GM23338 (cell line): ENCODE measurements at places on chromosomes 2 and 18. TPM values are rescaled to one million over a fixed set of nuclear protein-coding genes. Genes with fewer than 3 reads are reported as not detected.

IL36B gene
- total RNA-seq, result not detected in 2 replicates

DNA sequence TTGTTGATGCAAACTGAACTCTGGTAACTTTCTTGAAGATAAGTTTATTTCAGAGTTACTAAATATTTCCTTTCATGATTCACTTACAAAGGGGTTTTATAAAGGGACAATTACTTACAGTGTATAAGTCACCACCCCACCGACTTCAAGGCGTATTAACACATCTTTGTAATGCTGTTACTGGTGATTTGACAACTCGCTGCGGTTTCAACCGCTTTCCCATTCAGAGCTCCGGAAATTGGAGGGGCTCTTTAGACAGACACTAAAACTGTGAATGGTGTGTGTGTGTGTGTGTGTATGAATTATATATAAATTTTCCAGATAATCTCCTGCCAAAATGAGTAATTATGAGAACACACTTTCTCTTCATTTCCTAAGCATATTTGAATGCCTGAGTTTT, 4.9 kb downstream of the TM4SF20 start:
- H3K36me3 ChIP-seq, result no peaks in the 10 kb centered on the region
- H3K4me1 ChIP-seq, result peaks cover 9% of the 10 kb centered on the region
- no peak overlapping the region for H3K27ac ChIP-seq
- no peak for DNase-seq
- no peaks in the 10 kb centered on the region for H3K27me3 ChIP-seq
- H3K4me3 ChIP-seq, result no peak overlapping the region

DNA sequence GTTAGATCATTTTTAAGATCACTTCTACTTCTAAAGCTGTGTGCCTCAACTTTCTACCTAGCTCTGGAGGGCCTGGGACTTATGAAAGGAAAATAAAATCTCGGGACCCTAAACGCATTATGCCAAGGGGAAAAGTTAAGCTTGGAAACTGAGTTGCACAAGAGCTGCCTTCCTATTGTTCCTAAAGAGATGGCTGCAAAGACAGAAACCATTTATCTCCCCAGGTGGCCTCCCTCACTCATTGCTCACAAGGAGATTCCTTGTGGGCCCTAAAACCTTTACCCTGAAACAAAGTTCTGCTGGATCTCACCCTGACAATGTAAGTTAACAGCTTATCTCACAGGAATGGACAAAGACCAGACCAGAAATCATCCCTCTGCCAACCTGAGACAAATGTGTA, 26.8 kb downstream of the TUBB6 start:
- peak overlapping the region; percentile 90 for H3K27ac ChIP-seq
- H3K36me3 ChIP-seq, result peaks cover under 1% of the 10 kb centered on the region; the same call in 1 of the 2 replicates
- peaks cover 49% of the 10 kb centered on the region for H3K4me1 ChIP-seq
- peak; percentile 51 for DNase-seq

DNA sequence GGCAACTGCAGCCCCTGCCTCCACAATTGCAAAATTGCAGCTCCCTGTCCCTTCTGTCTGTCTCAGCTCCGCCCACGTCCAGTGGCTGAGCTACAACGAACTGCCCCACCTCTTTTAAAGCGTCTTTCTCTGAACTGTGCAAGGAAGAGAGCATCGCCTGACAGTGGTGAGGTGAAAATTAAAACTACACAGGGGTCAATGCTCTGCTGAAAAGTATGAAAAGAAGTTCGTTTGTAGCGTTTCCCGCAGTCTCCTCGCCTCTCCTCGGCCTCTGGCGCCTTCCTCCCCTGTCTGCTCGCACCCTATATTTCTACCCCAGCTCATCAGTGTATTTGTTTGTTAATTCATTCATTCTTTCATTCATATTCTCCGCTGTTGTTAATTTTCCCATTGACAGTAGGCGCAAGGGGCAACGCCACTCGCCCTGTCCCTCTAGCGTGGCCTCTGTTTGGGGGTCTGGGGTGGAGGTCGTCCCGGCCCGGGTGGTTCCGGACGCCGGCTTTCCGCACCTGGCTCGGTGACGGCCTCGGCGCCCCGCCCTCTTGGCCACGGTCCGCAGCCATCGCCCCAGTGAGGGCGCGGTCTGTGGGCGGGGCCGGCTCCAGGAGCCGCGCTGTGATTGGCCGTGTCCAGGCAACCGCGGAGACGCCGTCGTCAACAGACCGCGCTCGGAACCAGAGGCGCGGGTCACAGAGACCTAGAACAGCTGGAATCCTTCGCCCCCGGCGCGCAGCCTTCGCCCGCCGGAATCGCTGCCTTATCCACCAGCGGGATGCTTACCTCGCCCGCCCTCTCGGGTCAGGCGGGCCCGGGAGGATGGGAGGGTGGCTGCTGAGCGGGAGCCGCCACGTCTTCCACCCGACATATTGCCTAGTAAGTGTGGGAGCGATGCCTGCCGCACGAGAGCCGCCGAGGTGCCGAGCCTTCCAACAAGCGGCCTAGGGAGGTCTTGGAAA, at the start of gene VWA3B:
TSS of gene VWA3B (plus strand) at position 677 of the 956 bp plus-strand sequence. CDS start 5,926 bp downstream, outside the sequence.
- peaks cover 39% of the 10 kb centered on the region for H3K27me3 ChIP-seq
- no peaks in the 10 kb centered on the region for H3K4me1 ChIP-seq
- no peaks in the 10 kb centered on the region for H3K36me3 ChIP-seq
- H3K4me3 ChIP-seq, result peak within 1 kb of the TSS; percentile 77
- H3K27ac ChIP-seq, result no peak within 1 kb of the TSS

GRCh38 chr2:222320436-222321395, 21.9 kb upstream of the PAX3 start:
- peak overlapping the region; percentile 74 for H3K4me3 ChIP-seq
- DNase-seq, result peak; percentile 40
- H3K27me3 ChIP-seq, result peaks cover 95% of the 10 kb centered on the region
- H3K27ac ChIP-seq, result no peak overlapping the region
- peaks cover 7% of the 10 kb centered on the region; the same call in 1 of the 2 replicates for H3K4me1 ChIP-seq

ACMSD gene
- total RNA-seq, result not detected in 2 replicates

GRCh38 chr2:218925434-218925833, 34.0 kb upstream of the CDK5R2 start:
- H3K36me3 ChIP-seq, result no peaks in the 10 kb centered on the region
- no peak overlapping the region for H3K4me3 ChIP-seq
- H3K4me1 ChIP-seq, result no peaks in the 10 kb centered on the region

DNA sequence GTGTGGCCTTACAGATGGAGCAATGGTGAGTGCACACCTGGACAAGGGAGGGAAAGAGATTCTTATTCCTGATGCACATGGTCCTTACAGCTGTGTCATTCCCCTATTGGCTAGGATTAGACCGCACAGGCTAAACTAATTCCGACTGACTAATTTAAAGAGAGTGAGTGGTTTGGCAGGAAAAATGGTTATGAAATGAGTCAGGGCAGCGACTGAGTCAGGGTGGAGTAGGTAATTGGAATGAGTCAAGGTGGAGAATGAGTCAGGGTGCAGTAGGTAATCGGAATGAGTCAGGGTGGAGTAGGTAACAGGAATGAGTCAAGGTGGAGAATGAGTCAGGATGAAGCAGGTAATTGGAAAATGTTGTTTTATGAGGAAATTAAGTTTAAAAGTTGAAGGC, 1353.7 kb upstream of the LRRTM1 start:
- H3K4me3 ChIP-seq, result no peak overlapping the region
- no peaks in the 10 kb centered on the region for H3K27me3 ChIP-seq
- no peak for DNase-seq
- peaks cover 8% of the 10 kb centered on the region; the same call in 1 of the 2 replicates for H3K36me3 ChIP-seq

BABAM2 gene
- total RNA-seq, result 21.5 and 27.9 TPM in 2 replicates
